ENCODE measurements at places on chromosomes 3 and 15.

DNA sequence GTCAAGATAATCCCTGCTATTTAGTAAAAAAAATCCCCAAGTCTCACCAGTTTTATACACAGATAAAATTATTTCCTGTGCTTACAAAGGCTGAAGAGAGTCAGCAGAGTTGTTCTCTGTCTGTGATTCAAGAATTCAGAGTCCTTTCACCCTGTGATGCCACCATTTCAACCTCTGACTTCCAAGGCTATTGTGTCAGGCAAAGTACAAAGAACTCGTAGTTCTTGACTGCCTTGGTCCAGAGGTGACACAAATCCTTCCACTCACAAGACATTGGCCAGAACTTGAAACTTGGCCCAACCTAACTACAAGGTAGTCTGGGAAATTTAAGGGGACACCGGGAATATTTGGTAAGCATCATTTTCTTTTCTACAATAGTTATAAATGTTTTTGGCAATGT is 34.9 kb upstream of the CMC1 start:
- DNase-seq, result no peak

DNA sequence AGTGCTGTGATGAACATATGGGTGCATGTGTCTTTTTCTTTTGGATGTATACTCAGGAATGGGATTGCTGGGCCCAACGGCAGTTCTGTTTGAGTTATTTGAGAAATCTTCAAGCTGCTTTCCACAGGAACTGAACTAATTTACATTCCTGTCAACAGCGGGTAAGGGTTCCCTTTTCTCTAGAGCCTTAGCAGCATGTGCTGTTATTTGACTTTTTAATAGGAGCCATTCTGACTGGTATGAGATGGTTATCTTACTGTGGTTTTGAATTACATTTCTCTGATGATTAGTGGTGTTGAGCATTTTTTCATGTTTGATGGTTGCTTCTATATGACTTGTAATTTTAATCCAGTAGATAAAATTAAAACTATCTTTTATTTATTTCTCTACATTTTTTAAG is 1168.6 kb upstream of the ALCAM start:
- no peak for DNase-seq

DNA sequence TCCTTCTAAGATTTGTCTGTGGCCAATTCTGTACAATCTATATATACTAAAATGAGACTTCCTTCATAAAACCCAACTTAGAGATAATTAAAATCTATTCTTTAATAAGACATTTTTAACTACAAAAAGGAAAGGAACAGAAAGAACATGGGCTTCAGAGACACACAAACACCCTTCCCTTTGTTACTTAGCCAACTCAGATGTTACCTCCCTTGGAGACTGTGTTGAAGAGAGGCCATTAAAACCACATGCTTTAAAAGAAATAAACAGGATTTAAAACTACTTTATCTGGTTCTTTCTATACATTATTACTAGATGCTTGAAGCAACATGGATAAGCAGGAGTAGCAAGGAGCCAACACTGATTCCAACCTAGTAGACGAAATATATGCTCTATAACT is 42.0 kb downstream of the LRRFIP2 start:
- DNase-seq, result no peak

GRCh38 chr15:77733579-77734300 is 101.0 kb upstream of the LINGO1 start:
- DNase-seq, result no peak

GRCh38 chr3:89571707-89572106 is 464.3 kb downstream of the EPHA3 start:
- no peak for DNase-seq

DNA sequence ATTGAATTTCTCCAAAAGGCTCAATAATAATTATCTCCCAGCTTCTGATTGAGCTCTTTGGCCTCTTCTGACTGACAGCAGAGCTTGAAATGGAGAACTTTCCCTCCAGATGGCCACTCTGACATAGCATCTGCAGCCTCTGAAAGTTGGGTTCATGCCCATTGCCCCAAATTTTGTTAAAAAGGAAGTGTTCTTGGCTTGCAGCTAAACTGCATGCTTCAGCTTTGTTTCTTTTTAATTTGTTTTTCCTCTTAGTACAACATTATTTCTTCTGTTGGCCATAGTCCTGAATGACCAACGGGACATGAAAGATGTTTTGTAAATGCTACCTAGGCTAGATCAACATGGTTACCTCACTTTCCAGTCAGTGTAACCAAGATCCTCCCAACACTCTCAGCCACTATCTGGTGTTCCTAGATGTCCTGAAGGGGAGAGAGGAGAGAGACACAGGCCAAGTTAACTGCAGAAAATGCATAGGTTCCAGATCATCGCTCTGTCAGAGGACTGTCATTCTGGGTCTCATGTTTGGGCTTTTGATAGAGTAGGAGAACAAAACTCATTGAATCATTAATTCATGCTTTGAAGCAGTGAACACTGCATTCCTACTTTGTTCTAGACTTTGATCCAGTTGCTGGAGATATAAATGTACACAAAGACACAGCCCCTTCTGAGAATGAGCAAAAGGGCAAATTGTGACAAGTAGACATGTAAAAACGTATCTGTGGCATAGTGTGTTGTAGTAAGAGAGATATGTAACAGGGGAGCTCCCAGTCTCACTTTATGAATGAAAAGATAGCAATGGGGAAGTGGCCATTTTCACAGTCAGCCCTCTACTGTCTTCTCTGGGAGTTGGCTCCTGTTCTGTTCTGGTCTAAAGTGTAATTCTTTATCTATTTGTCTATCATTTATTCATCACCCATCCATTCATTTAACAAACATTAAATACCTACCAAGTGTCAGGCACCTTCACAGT is 156.2 kb downstream of the ZNF621 start:
- DNase-seq, result no peak

GRCh38 chr15:76577879-76578512 is 241.4 kb downstream of the ISL2 start:
- no peak for DNase-seq

DNA sequence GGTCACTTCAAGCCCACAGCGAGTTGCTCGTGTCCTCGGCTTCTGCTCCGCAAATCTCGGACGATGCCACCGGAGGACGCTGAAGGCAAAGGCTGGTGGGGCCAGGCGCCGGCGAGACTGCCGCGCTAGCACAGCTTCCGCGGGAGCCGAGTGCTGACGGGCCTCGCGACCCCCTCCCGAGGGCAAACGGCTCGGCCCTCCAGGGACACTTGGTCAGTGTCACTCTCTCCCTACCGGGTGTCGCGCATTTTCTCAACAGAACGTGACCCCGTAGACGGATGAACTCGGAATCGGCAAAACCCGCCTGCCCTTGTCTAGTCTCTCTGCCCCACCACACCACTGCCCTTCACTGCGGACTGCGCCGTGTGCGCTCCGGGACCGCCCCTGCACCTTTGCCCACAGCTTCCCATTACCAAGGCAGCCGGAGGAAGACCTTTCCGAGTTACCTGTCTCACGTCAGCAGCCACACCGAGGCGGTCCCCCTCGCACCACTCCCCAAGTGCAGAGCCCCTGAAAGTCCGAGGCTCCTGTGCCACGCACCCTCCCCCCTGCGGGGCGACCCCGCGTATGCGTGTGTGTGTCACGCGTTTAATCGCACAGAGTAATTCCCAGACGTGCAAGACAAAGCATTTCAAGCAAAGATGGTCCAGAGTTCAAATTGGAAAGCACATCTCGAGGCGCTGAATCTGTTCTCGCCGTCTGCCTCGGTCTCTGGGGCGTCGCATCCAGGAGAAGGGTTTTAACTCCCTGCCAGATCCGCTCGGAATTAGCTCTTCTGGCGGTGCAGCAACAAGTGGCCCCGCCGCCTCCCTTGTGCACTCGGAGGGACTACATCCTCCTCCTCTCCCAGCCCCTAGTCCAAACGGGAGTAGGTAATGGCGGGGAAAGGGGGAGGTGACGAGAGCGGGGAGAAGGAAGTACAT is 245.0 kb upstream of the TOPAZ1 start:
- no peak for DNase-seq

DNA sequence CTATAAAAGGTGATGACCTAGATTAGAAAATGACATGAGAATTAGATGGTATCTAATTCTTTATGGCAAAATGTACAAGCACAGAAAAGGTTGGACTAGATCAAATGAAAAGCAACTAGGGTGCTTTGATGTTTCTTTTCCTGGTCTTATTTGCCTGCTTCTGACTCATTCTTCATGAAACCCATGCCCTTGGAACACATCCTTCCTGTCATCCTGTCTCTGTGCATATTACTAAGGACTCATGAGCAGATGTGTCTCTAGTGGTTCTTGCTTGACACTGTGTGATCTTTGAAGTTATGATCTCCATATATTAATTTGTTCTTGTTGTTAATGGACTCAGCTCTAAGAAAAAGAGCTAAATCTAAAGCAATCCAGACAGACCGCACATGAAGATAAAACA is 314.0 kb downstream of the ERC2 start:
- no peak for DNase-seq

GRCh38 chr3:43215663-43216275 is 70.6 kb upstream of the SNRK start:
- no peak for DNase-seq

GRCh38 chr3:13705051-13705450 is 156.1 kb downstream of the FBLN2 start:
- no peak for DNase-seq

GRCh38 chr15:43370310-43370974 is 401 bp downstream of the ZSCAN29 start:
- DNase-seq, result no peak

DNA sequence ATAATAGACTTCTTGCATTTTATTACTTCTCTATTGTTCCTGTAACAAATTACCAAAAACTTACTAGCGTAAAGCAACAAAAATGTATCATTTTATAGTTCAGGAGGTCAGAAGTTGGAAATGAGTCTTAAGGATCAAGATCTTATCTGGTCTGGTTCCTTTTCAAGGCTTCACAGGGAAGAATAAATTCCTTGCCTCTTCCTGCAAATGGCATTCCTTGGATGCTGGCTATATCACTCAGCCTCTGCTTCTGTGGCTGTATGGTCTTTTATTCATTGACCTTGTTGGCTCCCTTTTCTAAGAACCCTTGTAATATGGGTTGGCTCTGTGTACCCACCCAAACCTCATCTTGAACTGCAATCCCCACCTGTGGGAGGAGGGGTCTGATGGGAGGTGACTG is 478.4 kb upstream of the THBS1 start:
- DNase-seq, result no peak

- DNase-seq, result no peak
Observed at GRCh38 chr3:46100812-46101211, 73.5 kb upstream of the XCR1 start.

GRCh38 chr15:90463381-90463780 is 66.3 kb upstream of the CRTC3 start:
- no peak for DNase-seq

GRCh38 chr3:11300970-11301369 is 28.8 kb downstream of the ATG7 start:
- no peak for DNase-seq

DNA sequence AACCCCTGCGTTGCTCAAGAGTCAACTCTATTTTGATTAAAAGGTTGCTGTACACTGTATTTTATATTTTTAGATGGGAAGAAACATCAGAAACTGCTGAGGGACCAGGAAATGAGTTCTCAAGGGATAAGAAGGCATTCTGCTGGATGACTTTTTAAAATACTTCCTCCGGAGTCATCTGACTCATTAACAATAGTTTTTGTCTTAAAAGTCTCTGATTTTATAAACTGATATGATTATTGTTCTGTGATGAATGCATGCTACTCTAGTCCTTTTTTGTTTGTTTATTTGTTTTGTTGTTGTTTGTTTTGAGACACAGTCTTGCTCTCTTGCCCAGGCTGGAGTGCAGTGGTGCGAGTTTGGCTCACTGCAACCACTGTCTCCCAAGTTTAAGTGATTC is 18.2 kb upstream of the HLTF start:
- DNase-seq, result no peak

DNA sequence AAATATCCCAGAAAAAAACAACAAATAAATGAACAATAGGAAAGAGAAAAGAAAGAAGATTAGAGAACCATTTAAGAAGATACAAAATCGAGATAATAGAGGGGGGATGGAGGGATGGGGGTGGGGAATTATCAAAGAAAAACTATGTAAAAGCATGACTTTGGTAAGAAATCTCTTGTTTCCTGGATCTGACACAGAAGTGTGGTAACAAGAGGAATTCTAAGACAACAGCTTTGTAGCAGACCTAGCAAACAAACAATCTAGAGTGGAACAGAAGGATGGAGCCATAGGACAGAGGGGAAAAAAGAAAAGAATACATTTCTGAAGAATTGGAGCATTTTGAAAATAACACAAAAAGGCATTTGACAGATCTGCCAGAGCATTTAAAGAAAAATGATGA is 49.3 kb upstream of the HEG1 start:
- no peak for DNase-seq

GRCh38 chr15:63504247-63504978 is at the start of gene USP3:
USP3 (plus strand) TSS chr15:63504593; CDS start chr15:63504740, 147 bp downstream.
- DNase-seq, result peak; percentile 88
